ENCODE measurements at places on chromosomes 7 and 10.

GRCh38 chr10:113151190-113151666 lies 201.2 kb downstream of the TCF7L2 start:
- no peak for DNase-seq

DNA sequence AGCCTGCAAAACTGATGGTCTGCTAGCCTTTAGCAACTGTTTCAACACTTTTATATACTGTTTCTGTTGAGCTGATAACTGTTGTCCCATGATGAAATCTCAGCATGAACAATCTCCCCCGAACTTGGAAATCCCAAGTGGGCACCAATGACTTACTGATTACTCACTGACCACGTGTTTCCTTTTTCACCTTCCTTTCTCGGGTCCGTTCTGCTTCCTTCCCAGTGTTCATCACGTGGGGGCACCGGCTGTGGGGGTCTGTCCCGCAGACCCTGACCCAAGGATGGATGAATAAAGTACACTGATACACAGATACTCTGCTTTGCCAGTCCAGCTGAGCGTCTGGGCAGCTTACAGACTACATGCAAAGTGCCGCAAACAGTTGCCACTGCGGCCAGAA lies 39.0 kb upstream of the RASGEF1A start:
- DNase-seq = no peak

DNA sequence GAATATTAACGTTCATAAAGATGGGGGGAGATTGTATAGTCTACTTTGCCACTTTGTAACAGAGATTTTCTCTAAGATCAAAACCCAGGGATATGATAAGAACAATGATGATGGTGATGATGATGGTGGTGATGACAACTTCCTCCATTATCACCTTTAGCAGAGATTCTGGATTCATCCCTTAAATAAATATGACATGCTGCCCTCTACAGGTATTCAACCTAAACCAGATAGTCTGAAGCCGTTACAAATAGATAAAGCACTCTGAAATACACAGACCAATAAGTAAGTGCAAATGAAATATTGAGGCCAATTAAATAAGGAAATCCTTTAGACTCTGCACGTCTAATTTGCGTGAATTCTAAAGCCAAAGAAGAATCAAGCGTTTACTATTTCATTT lies 211.5 kb downstream of the CREB5 start:
- DNase-seq = no peak

DNA sequence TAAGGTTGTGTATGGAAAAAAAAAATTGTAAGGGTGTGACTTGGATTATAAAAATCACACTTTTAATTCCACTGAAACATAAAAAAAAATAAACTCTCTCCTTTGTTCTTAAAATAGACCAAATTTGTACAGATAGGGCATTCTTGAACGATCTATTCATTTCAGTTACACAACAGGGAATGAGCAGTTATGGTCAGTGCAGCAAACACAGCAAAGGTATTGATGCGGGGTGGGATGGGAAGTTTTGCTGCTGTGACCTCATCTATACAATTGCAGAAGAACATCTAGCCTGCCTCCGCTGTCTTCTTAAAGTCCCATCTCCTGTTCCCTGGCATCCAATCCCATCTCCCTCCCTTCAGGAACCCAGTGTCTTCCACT lies 580.2 kb downstream of the SUGCT start:
- peak; percentile 31 for DNase-seq

DNA sequence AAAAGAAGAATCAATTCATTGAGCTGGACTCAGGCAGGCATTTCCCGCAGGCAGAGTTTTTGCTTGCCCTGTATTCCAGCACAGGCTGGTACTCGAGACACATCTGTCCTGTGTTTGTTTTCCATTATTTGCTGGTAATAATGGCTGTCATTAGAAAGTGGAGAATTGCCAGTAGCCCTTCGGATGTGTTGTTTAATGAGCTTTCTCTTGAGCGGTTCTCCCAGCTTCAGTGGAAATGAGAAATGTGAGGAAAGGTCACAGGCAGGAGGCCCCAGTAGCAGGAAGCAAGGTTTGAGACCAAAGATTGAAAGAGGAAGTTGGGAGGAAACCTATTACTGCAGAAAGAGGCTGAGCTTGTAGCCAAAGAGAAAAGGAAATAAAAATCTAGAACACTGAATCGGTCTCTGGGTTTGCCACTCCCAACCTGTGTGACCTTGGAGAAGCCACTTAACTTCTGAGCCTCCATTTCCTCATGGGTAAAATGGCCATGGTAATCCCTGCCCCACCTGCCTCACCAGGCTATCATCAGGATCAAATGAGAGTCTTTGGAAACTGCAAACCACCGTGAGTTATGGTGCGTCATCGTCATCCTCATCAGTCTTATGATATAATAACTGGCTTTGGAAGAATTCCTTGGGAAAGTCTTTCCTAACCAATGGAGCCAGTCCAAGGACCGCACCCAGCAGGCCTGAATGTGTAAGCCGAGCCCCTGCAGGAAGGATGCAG lies 67.7 kb downstream of the TACR2 start:
- peak; percentile 94 for DNase-seq

DNA sequence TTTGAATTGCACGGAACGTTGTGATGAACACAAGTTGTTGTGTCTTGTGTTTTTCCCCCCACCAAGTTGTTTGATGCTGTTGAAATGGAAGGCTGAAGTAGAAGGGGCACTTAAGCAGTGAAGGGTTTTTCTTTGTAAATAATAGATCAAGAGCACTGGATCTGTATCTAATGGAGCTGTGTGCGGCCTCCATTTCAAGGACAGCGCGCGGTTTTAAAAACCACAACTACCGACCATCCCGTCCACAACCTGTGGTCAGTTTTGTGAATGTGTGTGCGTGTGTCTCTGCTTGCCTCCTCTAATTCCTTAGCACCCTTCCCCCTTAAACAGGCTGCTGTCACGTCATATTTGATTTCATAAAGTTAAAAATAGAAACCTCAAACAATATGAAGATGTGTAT lies 165.5 kb downstream of the TCF7L2 start:
- no peak for DNase-seq

- DNase-seq = no peak
These were observed 149.3 kb downstream of the FGFR2 start for GRCh38 chr10:121448766-121449421.

- DNase-seq = peak; percentile 36
These were observed 649 bp downstream of the IDE start for GRCh38 chr10:92573091-92573797.

DNA sequence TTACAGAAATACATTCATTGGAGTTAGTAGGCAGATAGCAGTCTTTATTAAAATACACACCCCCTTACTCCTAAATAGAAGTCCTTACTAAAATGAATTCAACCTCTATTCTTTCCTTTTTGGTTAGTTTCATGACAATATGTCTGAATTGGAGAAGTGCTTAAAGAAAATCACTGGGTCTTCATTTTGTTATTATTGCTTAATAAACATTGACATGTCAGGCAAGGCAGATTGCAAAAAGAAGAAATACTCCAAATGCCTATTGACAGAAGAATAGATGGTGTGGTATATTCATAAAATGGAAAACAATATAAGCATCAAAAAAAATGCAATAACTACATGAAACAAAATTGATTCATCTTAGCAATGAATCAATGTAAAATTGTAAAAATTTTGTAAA lies 135.5 kb downstream of the TMEM26 start:
- no peak for DNase-seq

GRCh38 chr10:114206902-114207301 lies 27.7 kb downstream of the TDRD1 start:
- no peak for DNase-seq
